ENCODE measurements at places on chromosomes 12 and 14.
A peak's percentile ranks its signal among the peaks of the same experiment; 100 is the strongest.

GRCh38 chr12:123433615-123434014 is 2.9 kb downstream of the RILPL2 start:
- H3K4me1 ChIP-seq: peaks cover 57% of the 10 kb centered on the region
- H3K4me3 ChIP-seq: peak overlapping the region; percentile 68
- peak overlapping the region; percentile 95 for H3K27ac ChIP-seq
- H3K27me3 ChIP-seq: no peaks in the 10 kb centered on the region
- peaks cover 27% of the 10 kb centered on the region for H3K36me3 ChIP-seq
- no peak for DNase-seq

DNA sequence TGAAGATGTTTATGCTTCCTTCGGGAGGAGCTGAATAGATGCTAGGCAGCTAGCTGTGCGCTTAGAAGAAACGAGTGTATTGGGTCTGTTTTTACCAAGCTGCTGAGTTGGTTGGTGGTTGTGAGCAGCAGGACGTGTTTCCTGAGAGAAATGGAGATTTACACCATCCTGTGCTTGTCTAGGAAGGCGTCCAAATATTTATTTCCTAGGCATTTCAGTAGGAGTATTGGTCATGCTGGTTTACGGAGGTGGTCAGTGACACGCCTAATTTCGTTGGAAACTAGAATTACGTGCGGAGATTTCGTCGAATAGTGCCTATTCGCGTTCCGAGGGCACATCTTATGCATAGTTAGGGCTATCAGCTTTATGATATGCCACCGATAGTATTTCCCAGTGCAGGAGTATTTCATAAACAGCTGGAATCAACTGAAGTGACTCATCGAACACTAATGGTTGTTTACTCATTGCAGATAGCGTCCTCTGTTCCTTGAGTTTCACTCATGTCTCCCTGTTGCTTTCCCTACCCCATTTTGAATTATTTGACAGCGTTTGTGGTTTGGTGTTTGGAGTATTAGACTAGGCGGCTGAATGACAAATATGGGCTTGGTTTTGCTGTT is 780 bp downstream of the TBC1D15 start:
- peaks cover 7% of the 10 kb centered on the region for H3K36me3 ChIP-seq
- H3K27ac ChIP-seq: peak overlapping the region; percentile 95
- H3K27me3 ChIP-seq: no peaks in the 10 kb centered on the region
- peak overlapping the region; percentile 92 for H3K4me3 ChIP-seq
- peak; percentile 42 for DNase-seq

DNA sequence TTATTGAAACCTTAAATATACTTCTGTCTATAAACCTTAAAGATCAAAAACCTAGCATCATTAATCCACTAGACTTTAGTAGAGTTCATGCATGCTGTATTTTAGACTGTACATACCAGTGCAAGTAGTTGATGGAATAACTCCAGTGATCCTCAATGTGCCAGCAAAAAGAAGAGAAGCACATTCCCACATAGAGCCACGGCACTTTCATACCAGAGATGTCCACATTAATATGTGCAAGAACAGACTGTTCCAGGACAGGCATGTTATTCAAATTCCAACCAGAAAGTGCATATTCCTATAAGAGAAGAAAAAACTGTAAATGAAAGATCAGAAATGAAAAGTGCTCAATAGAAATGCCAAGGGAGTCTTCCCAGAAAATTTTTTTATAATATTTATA is 55.0 kb downstream of the KDM5A start:
- DNase-seq: no peak
- no peak overlapping the region for H3K4me3 ChIP-seq
- H3K4me1 ChIP-seq: no peaks in the 10 kb centered on the region
- H3K36me3 ChIP-seq: peaks cover 58% of the 10 kb centered on the region
- H3K27me3 ChIP-seq: no peaks in the 10 kb centered on the region

DNA sequence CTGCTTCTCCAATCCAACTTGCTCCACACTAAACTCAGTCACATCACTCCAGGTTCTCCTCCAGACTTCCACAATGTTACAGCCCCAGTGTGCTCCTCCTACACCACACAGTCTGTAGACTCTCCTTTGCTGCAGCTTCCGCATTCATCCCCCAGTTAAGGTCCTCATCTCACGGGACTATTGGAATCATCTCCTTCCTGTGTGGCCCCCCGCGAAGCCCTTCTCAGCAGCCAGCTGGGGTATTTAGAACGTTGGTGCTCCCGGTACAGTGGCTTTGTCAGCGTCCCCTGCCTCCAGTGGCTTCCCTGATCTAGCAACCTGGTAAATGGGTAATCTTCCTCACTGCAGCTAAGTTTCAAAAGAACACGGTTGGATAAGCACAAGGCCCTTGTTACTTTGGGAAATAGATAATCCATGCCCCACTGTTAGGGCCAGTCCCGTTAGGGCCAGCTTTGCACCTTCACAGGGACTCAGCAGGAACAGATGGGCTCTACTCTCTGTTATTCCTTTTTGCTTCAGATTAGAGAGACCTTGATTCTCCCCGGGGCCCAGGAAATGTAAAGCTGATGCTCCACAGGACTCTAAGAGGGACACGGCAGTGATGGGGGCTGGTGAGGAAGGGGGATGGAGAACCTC is 823 bp upstream of the TSPAN11 start:
- H3K4me3 ChIP-seq: no peak overlapping the region
- no peaks in the 10 kb centered on the region for H3K36me3 ChIP-seq

- DNase-seq: no peak
- no peaks in the 10 kb centered on the region for H3K27me3 ChIP-seq
- H3K36me3 ChIP-seq: peaks cover 29% of the 10 kb centered on the region
- no peak overlapping the region for H3K4me3 ChIP-seq
- no peak overlapping the region for H3K27ac ChIP-seq
- peaks cover 37% of the 10 kb centered on the region for H3K4me1 ChIP-seq
Measured at GRCh38 chr14:89371585-89372511, 45.2 kb downstream of the FOXN3 start.

DNA sequence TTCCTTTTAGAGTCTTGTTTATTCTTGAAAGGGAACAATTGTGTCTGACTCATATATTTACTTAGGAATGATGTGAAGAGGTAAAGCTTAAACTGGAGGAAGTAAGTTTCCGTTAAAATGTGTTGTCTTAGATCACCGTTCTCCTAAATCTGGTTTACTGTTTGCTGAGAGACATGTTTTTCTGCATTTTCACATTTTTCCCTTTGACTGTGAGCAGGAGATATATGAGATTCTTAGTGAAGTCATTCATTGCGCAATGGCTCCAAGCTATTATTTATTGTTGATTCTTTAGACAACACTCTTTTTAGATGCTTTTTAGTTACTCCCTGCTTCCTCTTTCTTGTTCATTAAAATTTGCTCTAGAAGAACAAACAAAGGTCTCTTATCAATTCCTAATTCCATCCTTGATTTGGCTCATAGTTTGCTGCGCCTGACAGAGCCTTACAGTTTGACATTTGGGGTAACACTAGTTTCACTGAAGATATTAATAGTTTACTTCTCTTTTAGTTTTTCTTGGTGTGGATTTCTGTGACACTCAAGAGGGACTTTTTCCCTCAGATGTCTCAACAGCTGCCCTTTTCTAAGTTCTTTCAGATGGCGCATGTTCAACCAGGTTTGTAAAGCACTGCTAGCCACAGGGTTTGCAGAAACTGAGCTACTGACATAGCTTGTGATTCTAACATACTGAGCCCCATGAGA is 11.4 kb downstream of the CLECL1 start:
- no peak for DNase-seq
- H3K4me1 ChIP-seq: peaks cover 17% of the 10 kb centered on the region
- no peak overlapping the region for H3K4me3 ChIP-seq
- H3K27ac ChIP-seq: no peak overlapping the region
- peaks cover 21% of the 10 kb centered on the region for H3K36me3 ChIP-seq

- no peak for DNase-seq
- no peak overlapping the region for H3K27ac ChIP-seq
- no peak overlapping the region for H3K4me3 ChIP-seq
Measured at GRCh38 chr12:123523518-123523917, 10.0 kb downstream of the RILPL1 start.

DNA sequence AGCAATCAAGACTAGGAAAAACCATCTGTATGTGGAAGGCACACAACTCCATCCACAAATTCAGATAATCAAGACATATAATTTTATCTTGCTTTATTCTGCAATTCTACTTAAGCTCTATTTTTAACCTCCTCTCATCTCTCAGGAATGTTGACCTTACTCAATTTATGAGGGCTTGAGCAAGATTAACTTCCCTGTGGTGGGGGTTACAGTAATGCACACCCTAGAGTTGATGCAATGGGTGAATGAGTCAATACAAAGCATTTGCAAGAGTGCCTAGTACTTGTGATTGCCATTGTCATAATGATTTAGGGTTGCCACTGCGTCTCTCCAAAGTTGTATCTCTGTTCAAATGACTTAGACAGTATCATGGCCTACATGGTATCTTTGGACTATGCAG is 1598.4 kb upstream of the TMEM132C start:
- no peaks in the 10 kb centered on the region for H3K4me1 ChIP-seq
- no peak overlapping the region for H3K27ac ChIP-seq
- H3K36me3 ChIP-seq: no peaks in the 10 kb centered on the region
- no peak overlapping the region for H3K4me3 ChIP-seq

DNA sequence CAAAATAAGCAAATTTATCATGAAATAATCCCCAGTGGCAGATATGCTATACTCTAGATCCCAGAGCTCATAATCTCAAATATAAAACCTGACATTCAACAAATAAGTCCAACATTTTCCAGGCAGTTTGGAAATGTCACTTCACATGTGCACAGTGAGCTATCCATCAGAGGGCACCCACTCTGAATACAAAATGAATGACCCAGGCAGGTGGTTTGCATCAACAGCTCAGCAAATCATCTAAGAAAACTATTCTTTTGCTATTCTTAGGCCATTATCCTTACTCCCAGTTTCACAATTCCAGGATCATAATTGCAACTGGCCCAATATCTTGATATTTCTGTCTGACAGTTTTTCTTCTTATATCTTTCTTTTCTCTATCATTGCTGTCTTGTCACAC is 38.5 kb downstream of the TRIM9 start:
- H3K36me3 ChIP-seq: no peaks in the 10 kb centered on the region
- no peak for DNase-seq
- H3K4me3 ChIP-seq: no peak overlapping the region
- peaks cover 5% of the 10 kb centered on the region for H3K27me3 ChIP-seq
- H3K4me1 ChIP-seq: no peaks in the 10 kb centered on the region
- H3K27ac ChIP-seq: no peak overlapping the region

GRCh38 chr14:22555384-22556011 is 33.5 kb downstream of the DAD1 start:
- H3K27me3 ChIP-seq: peaks cover 3% of the 10 kb centered on the region
- H3K4me1 ChIP-seq: peaks cover 91% of the 10 kb centered on the region
- H3K36me3 ChIP-seq: peaks cover 36% of the 10 kb centered on the region
- DNase-seq: peak; percentile 80

DNA sequence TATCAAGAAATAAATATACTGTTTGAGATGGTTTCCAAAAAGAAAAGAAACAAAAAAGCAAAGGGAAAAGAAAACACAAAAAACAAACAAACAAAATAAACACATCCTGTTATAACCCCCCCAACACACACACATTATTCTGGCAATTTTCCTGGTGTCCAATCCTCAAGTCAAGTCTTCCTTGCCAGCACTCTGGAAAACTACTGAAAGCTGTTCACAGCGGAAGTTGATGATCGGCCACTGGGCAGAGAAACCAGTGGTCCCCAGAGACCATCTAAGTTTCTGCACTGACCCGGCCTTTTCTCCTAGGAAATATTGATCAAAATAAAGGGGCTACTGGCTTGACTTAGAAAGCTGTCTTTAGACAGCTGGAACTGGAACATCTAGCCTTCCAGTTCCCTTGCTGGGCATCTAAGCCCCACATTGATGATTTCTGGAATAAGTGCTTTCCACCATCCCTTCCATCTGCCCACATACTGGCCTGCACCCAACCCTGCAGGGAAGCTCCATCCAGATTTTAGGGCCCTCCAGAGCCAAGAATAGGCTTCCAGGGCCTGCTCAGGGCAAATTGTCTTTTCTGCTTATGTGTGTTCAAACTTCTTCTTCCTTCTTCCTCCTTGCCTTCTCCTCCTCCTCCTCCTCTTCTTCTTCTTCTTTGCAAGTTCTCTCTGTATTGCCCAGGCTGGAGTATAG is 11.6 kb upstream of the PPP1CC start:
- DNase-seq: no peak
- no peaks in the 10 kb centered on the region for H3K36me3 ChIP-seq
- H3K27ac ChIP-seq: no peak overlapping the region
- no peak overlapping the region for H3K4me3 ChIP-seq
- H3K4me1 ChIP-seq: no peaks in the 10 kb centered on the region
- H3K27me3 ChIP-seq: no peaks in the 10 kb centered on the region

DNA sequence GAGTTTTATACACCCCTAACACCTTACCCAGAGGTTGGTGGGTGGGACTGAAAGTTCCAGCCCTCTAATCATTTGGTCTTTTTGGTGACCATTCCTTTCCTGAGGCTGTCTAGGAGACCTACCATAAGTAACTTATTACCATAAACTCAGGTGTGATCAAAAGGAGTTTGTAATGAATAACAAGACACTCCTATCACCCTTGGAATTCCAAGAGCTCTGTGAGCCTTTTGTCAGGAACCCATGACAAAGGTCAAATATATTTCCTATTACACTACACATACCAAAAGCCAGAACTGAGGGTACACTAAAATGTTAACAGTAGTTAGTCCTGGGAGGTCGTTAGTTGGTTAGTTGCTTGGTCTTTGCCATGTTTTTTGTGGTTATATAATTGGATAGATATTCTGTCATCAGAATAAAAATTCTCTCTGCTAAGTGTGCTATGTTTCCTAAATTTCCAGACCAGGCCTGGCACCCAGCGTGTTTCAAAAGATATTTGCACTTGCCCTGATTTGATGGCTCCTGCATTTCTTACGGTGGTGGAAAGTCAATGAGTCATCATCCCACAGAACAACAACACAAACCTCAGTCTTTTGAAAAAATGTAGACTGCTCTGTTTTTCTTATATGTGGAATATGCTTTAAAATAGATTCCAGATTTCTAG is 27.0 kb upstream of the AKAP5 start:
- peak overlapping the region; percentile 64 for H3K27ac ChIP-seq
- DNase-seq: no peak
- H3K27me3 ChIP-seq: no peaks in the 10 kb centered on the region
- H3K4me3 ChIP-seq: no peak overlapping the region
- H3K4me1 ChIP-seq: peaks cover 19% of the 10 kb centered on the region
- peaks cover 57% of the 10 kb centered on the region for H3K36me3 ChIP-seq

DNA sequence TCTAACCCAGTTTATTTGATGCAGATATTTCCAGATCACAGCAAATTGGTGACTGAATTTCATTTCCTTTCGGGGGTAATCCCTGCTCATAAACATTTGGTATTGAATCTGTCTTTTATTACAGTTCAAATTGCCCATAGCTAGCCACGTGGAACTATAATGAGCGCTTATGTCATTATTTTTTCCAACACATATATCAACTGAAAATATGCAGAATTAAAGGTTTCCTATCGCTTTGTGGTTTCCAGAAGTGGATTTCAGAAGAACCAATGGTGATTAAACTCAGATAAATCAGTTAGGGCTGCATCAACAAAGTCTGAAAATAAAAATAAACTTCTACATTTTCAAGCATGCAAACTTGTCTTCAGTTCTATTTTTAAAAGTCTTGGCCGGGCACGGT is 111.9 kb downstream of the PIK3C2G start:
- DNase-seq: no peak
- no peak overlapping the region for H3K4me3 ChIP-seq
- H3K27me3 ChIP-seq: no peaks in the 10 kb centered on the region
- no peaks in the 10 kb centered on the region for H3K4me1 ChIP-seq
- no peaks in the 10 kb centered on the region for H3K36me3 ChIP-seq
